ENCODE measurements at places on chromosomes 4 and X.

- DNase-seq: no peak
These were observed 1163.0 kb downstream of the RAPGEF2 start for GRCh38 chr4:160265836-160266235.

DNA sequence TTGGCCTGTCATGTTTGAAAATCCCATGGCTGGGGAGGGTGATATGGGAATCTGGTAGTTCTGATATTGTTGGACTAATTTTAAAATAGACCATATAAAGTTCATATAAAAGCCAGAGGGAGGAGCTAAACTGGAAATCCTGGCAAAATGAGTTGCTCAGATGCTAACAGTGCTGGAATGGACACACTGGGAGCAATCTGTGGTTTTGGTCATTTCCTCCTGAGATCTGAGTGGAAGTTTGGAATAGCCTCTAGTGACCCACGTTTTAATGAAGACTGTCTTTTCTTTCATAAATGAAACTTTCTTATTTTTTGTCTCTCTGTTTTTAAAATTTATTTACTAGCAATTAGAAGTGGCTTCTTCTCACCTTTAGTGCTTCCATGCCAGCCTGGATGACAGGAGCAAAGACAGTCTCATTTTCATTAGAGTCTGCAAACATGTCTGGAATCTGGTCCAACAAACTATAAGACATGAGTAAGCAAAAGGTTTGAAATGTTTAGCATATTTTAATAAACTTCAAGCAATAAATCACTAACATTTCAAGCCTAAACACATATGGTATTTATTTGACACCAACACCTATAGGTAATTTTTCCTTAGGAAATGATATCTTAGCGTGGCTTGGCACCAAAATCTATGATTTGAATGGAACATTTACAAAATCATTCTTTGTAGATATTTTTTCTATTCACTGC is 66.6 kb downstream of the METTL14 start:
- no peak for DNase-seq

GRCh38 chr4:41643331-41643730 is 105.2 kb downstream of the PHOX2B start:
- no peak for DNase-seq

DNA sequence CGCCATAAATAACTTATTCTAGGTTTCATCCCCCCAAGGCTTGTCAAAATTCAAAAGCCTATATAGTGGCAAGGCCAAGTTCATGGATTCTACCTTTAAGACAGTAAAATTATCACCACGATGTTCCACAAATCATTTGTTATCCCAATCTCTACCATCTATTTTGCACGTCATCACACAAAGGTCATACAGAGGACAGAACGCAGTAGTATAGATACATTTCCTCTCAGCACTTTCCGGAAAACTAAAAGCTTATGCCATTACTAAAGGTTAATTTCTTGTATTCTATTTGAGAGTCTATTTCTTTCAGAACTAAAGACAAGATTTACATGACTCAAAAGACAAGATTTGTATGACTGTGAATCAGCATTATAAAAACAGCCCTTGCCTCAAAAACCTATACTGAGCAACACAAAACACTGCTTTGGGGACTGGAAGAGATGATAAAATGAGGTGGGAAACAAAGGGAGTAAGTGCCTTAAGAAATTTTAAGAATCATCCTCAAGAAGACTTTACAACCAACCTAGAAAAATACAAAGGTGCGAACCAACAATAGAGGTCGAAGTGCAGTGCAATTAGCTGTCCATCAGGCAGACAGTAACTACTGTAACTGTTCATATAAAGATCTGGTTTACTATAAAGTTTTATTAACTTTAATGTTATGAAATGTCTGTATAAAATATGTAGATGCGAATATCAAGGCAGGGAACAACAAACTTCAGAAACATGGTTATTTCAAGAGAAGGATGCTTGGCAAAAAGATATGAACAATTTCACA is 7.6 kb downstream of the UBE2D3 start:
- DNase-seq: no peak

DNA sequence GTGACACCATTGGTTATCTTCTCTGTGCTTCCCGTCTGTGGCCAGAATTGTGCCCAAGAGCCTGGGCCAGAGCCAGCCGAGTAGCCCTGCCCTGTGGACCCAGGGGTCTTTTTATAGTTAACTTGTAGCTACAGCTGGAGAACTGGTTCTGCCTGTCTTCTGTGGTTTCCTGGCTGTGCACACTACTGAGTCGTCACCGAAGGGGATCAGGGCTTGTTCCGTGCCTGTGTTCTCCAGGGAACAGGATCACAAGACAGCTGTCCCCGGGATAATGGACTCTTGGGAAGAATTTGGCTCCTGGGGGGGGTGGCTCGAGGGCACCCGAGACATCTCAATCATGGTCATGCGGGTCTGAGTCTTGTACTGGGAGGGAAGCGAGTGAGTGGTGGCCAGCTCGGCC is 22.1 kb upstream of the OPN1LW start:
- no peak for DNase-seq

DNA sequence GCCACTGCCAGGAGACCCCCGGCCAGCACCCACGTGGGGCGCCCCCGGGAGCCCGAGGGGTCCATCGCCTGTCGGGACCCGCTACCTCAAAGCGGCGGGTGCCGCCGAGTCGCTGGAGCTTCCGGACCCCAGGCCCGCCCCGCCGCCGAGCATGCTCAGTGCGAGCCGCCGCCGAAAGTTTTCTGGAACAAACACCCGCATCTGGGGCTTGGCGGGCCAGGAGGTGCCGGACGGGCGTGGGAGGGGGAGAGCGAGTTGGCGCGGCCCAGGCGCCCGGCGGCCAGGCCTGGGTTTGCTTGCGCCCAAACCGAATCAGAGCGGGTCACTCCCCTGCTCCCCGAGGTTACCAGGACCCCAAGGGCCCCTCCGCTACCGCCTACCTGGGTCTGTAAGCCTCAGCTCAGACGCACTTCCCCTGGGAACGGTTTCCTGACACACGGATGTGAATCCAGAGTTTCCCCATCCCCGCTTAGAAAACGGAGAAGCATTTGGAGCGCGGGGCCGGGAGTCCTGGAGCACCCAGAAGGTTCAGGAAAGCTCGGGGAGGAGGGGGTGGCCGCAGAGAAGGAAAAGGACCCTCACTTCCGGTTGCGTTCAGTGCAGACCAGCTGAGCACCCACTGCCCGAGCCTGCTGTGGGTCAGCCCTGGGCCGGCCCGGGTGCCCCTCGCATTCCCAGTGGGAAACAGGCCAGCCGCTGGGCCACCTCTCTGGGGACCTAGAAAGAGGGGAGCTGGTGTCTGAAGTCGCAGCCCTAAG is at the start of gene EVC2:
Gene EVC2, minus strand, starts transcription at position 111 of the 758 bp plus-strand sequence. Its CDS starts 46 bp downstream, at position 65.
- DNase-seq: no peak

GRCh38 chr4:88765729-88766128 is 68.1 kb upstream of the NAP1L5 start:
- DNase-seq: no peak

- DNase-seq: no peak
These were observed 27.3 kb downstream of the PTPN13 start for GRCh38 chr4:86621435-86621834.

DNA sequence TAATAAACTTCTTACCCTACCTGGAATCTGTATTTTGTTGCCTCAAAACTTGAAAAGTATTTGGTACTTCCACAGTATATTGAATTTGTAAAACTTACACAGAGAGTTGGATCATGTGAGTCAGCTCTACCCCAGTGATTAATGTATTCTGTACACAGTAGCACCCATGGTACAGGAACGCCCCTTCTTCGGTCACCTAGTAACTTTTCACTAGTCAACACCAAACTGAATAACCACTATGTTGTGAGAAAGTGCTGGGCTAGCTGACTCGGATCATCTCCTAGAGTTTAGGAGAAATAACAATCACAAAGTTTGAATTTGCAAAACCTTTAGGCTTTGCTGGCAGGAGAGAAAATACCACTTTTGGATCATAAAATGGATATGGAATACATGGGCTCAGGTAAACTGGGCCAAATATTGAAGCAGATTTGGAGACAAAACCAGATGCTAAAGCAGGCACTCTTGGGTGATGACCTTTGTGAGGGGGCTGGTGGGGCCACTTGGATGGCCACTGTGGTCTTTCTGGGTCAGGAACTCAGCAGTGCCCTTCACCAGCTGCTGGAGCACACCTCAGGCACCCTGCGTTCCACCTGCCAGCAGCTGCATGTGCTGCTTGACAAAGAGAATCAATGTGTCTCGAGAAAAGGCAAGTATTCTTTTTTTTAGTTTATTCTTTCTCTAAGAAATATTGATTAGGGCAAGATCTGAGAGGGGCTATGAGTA is at the start of gene DTHD1:
Gene DTHD1, plus strand, starts transcription at position 233 of the 723 bp plus-strand sequence. Its CDS starts 143 bp downstream, at position 376.
- no peak for DNase-seq

- DNase-seq: no peak
These were observed 22.9 kb downstream of the FAT1 start for GRCh38 chr4:186700746-186701145.

GRCh38 chrX:38249965-38250364 is 29.3 kb upstream of the SRPX start:
- no peak for DNase-seq

DNA sequence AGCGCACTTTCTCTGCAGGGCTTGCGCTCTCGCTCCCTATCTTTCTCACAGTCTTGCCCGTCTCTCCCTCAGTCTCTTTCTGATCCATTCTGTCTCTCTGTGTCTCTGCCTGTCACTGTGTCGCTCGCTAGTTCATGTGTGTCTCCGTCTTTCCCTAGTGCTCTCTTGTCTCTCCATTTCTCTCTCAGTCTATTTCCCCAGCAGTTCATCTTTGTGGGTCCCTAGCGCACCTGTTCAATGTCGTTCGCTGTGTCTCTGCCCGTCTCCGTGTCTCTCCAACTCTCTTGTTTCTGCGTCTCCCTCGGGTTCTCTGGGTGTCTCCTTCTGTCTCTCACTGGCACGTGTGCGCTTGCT is 1.5 kb downstream of the GPR101 start:
- no peak for DNase-seq

- DNase-seq: no peak
These were observed 20.2 kb downstream of the CLNK start for GRCh38 chr4:10664408-10664807.

DNA sequence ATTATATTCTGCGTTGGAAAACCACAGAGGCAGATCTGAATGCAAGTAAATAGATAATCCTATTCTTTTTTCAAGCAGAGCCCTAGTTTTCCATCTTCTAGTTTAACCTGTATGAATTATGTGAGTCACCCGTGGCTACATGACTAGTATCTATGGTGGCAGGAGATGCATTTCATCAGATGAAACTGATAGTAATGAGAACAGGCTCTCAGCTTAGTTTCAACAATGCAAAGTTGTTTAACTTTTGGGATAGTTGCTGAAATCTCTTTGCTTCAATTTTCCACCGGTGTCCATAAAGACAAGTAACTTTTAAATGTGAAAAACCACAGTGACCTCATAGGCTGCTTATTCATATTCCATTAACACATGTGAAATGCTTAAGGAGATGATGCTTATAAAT is 1317.4 kb upstream of the TENM3 start:
- no peak for DNase-seq

DNA sequence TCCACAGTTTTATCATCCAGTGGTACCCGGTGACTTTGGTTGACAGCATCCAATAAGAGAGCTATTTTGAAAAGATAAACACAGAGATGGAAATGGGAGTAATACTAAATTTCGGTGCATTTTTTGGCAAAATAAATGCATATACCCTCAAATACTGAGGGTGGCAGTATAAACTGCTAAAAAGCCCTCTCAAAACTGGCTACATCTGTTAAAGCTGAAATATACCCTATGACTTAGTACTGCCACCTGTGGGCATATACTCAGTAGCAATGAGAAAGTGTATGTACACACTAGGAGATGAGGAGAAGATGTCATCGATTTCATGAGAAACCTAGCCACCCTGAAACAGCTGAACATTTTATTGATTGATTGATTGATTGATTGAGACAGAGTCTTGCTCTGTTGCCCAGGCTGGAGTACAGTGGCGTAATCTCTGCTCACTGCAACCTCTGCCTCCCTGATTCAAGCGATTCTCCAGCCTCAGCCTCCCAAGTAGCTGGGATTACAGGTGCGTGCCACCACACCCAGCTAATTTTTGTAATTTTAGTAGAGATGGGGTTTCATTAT is 12.2 kb upstream of the TMEM128 start:
- DNase-seq: no peak
